NCI-H1694 (cell line): ENCODE measurements at places on chromosomes 4 and X.

DNA sequence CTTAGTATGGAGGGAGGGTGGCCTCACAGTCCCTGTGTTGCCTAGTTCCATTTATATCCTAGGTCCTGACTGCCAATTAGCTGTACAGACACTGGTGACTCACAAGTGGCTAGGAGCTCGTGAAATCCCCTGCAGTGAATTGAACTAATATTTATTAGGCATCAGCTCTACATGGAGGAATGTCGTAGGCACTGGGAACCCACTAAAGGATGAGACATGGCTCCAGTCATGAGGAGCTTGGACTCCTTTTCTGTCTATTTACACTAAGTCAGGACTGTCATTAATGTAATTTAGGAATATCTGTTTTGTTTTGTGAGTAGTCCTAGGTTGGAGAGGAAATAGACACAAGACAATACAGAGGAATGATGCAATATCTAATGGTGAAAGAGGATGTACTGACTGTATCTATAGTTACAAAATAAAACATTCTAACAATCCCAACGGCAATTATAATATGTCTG, 67.7 kb downstream of the MID1IP1 start:
- no peak for DNase-seq

DNA sequence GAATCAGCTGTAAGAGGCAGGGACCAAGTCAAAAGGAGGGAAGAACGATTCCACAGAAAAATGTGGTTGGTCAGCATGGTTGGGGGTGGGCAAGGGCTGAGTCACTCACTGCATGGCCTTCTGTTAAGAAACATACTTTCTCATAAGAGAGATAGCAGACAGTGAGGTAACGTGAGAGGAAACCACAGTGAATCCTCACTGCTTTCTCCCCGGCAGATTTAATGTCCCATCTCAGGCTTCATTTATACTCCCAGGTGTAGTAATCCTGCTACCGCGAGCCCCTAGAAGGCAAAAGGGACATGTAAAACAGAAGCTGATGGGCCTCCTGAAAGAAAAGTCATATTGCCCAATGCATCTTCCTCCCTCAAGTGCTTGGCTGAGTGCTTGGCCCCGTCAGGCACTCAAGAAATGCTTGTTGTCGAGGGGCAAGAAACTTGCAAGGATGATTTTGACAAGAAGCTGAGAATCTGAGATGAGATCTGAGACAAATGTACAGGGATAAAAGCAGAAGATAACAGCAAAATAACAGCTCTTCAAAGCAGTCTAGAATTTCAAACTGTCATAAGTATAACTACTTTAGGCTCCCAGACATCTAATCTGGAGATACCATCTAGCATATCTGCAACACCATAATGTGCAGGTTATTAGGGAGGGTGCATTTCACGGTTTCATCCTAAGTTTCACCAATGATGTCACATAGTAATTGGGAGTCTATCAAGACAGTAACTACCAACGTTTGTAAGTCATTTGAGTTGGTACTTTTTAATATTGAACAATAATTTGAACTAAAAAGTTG, 40.2 kb downstream of the SH3KBP1 start:
- no peak for DNase-seq

DNA sequence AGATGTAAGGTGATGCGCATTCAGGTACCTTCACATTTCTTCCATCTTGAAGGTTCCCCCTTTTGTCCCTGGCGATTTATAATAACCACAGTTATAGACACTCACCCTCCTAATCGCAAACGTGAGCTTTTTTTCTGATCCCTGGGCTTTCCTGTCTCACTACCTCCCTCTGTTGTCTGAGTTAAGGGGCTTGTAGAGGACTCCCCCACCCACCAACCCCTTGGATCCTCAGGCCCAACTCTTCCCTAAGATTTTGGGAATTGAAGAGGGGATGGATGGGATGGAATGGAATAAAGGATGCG, 1.4 kb downstream of the CNKSR2 start:
- DNase-seq = no peak

- DNase-seq = peak; percentile 28
Observed at GRCh38 chrX:74420196-74421035, 877 bp upstream of the SLC16A2 start.

GRCh38 chr4:29311247-29311646, 1408.9 kb upstream of the PCDH7 start:
- DNase-seq = no peak

GRCh38 chrX:8242431-8243020, 71.5 kb upstream of the VCX2 start:
- no peak for DNase-seq

- no peak for DNase-seq
Observed at GRCh38 chr4:45776146-45776545, 347.7 kb downstream of the GABRG1 start.

DNA sequence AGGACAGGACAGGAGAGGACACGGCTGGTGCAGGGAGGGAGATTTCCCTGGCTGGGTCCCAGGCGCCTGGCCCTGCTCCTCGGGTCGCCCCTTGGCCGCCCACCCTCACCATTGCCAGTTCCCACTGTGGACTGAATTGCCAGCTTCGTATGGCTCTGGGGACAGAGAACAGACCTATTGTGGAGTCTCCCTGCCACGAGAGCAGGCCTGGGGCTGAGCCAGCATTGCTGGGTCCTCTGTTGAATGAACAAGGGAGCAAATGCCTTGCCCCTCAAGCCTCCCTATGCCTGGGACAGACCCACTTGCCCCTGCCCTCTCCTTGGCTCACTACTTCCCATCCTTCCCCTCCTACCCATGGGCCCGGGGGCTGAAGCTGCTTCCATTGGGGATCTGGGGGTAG, 4.3 kb downstream of the PLXNA3 start:
- no peak for DNase-seq

GRCh38 chr4:39846120-39846519, 131.6 kb downstream of the PDS5A start:
- DNase-seq = no peak

GRCh38 chrX:69278031-69278687, 112.9 kb upstream of the PJA1 start:
- no peak for DNase-seq
